ENCODE measurements at places on chromosomes 5 and 9. TPM values are rescaled to one million over a fixed set of nuclear protein-coding genes. Genes with fewer than 3 reads are reported as not detected.

GRCh38 chr9:136544964-136545691, 720 bp downstream of the NOTCH1 start:
- no peaks in the 10 kb centered on the region for H3K36me3 ChIP-seq
- peak overlapping the region; percentile 98 for H3K4me3 ChIP-seq

DNA sequence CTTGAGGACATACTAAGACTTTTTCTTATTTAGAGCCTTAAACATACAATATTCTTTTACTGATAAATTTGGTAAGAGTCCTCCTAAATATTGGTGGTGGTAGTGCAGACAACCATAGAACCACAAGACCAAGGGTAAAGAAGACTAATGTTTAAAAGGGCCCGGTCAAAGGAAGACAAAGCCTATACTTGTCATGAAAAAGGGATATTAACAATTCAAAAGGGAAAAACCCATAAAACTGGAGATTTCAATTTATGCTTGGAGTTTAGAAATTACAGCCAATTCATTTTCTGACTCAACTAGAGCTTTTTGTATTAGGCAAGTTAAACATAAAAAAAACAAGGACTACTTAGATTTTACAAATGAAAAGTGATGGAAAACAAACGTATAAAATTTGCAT, 24.4 kb downstream of the FEM1C start:
- H3K4me3 ChIP-seq, result no peak overlapping the region
- DNase-seq, result no peak
- no peaks in the 10 kb centered on the region for H3K27me3 ChIP-seq
- peaks cover 16% of the 10 kb centered on the region for H3K36me3 ChIP-seq

- H3K4me3 ChIP-seq, result no peak overlapping the region
- no peak for DNase-seq
- no peaks in the 10 kb centered on the region for H3K36me3 ChIP-seq
These were observed 116.0 kb upstream of the PPP1R26 start for GRCh38 chr9:135363596-135363995.

GRCh38 chr5:87081511-87082372, 185.9 kb upstream of the RASA1 start:
- no peak overlapping the region for H3K27ac ChIP-seq
- no peaks in the 10 kb centered on the region for H3K27me3 ChIP-seq
- no peak overlapping the region for H3K4me3 ChIP-seq
- no peak for DNase-seq

PPP1R26 gene
- 10.0 TPM for total RNA-seq
